ENCODE measurements at places on chromosomes 5 and 9. TPM values are rescaled to one million over a fixed set of nuclear protein-coding genes. Genes with fewer than 3 reads are reported as not detected.

The KIF20A gene
- under 0.01 TPM for total RNA-seq

The ANXA2R gene
- total RNA-seq: 0.26 TPM

The STK32A gene
- 5.5 TPM for total RNA-seq

The AMACR gene
- 6.3 TPM for total RNA-seq

The PIP5KL1 gene
- total RNA-seq: 2.1 TPM

The ELOVL7 gene
- total RNA-seq: 22.1 TPM

The CLTA gene
- 335 TPM for total RNA-seq

The MYO10 gene
- 39.5 TPM for total RNA-seq

The TAF11L8 gene
- total RNA-seq: not detected

The SOHLH1 gene
- total RNA-seq: not detected

The HMMR gene
- total RNA-seq: 1.4 TPM

The ORM2 gene
- total RNA-seq: not detected

The MGAT4B gene
- total RNA-seq: 151 TPM

The LRRC70 gene
- total RNA-seq: 1.6 TPM

The KYAT1 gene
- 9.5 TPM for total RNA-seq

The SMIM32 gene
- not detected for total RNA-seq

All from bronchial epithelial cell (primary cell).